H1 (cell line): ENCODE measurements at places on chromosomes 7 and 10.

GRCh38 chr7:13948019-13948801, 41.3 kb downstream of the ETV1 start:
- no peak for DNase-seq

GRCh38 chr7:69564454-69565417, 33.5 kb upstream of the AUTS2 start:
- no peak for DNase-seq

GRCh38 chr7:78576236-78576635, 777.7 kb downstream of the PHTF2 start:
- no peak for DNase-seq

DNA sequence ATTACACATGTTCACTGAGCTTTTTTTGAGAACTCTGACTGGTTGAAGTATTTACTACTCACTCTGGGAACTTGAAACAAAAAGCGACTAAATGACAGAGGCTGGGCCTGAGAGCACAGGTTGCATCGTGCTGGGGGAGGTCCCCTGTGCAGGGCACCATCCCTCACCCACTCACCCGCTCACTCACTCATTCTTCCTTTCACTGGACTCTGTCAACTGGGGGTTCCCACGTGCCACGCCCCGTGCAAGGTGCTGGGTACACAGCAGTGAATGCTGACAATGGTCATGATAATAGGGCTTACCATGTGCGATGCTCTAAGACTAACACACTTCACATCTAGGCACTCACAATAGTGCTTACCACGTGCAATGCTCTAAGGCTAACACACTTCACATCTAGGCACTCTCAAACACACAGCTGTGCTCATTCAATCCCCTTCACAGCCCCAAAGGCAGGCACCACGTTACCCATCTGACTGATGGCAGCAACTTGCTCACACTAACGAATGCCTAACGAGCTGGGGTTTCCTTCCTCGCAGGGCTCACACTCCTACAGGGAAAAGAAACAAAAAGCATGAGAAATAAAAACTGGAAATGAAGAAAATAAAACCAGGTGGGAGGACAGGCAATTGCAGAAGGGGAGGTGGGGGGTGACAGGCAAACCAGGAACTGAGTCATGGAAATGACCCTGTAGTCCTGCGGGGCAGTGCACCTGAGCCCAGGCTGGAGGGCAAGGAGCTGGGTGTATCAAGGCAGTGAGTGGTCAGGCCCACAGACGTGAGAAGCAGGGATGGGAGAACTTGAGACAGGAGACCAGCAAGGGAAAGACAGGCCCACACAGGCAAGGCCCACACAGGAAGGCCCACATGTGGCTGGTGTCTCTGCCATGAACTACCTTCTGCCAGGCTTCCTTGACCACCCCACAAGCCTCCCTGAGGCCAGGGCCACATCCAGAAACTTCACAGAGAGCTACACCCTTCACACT, 147.0 kb upstream of the FAM20C start:
- DNase-seq, result no peak

- no peak for DNase-seq
Measured at GRCh38 chr10:21337171-21337792, 188.2 kb downstream of the SKIDA1 start.

DNA sequence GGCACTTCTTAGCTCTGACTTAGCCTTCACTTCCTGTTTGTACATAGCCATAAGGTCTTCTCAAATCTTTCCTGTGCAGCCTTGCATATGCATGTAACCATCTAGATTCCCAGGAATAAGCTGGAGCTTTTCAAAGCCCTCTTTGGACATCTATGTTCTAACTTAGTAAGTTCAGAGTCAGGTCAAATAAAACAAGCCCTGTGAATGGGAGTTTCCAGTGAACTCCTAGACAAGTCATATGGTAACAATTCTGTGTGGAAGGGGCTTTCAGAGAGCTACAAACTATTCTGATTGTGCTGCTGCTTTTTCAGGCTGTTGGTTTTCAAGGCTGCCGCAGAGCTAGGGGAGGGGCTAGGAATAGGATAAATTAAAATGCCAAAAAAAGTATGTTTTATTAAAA, 208.4 kb upstream of the AKR1E2 start:
- DNase-seq, result no peak

DNA sequence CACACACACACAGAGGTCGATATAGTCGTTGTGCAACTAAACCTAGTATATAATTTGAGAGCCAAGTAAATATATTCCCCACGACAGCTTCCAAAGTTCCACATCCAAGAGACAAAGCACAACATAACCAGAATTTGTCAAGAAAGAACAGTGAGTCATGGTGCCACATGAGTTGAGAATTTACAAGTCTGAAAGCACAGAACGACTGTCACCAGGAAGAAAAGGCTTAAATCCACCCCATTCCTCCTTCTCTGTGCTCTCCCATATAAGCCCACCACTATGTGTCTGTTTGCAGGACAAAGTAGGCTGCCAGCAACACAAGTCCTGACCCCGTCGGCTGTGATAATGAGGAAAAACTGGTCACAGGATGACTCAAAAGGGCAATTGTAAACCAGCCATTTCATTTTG, 32.8 kb downstream of the GSAP start:
- DNase-seq, result no peak

GRCh38 chr7:24075426-24075810, 208.6 kb upstream of the NPY start:
- no peak for DNase-seq

DNA sequence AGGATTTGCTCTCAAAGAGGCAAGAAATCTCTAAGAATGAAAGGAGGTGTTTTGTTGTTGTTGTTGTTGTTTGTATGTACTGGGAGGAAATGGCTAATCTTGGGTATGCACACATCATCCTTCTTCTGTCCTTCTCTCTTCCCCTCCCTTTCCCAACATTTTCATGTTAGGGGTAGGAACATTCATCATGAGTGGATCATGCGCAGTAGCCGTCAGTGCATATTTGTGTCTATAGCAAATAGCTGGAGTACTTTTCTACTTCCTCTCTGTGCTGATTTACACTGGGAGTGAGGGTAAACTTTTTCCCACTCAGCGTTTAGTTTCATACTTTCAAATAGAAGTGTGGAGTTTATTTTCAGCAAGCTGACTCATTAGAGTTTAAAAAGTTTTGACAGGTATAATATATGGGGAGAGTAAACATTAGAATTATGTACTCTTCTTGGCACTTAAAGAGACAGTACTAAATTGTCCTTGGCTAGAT, 80.5 kb upstream of the PRKG1 start:
- no peak for DNase-seq

DNA sequence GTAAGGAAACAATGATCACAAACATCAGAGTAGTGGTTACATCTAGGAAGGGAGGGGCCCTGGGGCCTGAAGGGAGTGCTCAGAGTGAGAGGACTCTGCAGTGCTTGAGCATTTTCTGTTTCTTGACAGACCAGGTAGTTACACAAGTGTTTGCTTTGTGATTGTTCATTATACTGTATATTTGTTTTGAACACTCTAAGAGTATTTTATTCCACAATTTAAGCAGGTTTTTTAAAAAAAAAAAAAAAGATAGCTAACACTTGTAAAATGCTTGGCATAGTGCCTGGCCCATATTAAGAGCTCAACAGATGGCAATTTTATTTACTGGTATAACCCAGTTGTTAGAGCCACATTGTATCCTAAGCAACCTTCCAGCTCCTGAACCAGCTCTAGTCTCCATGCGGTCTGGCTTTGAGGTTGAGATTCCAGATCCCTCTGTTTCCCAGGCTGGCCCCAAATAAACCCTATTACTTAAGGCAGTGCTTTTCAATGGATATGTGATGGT, 20.1 kb upstream of the ATXN7L1 start:
- no peak for DNase-seq

DNA sequence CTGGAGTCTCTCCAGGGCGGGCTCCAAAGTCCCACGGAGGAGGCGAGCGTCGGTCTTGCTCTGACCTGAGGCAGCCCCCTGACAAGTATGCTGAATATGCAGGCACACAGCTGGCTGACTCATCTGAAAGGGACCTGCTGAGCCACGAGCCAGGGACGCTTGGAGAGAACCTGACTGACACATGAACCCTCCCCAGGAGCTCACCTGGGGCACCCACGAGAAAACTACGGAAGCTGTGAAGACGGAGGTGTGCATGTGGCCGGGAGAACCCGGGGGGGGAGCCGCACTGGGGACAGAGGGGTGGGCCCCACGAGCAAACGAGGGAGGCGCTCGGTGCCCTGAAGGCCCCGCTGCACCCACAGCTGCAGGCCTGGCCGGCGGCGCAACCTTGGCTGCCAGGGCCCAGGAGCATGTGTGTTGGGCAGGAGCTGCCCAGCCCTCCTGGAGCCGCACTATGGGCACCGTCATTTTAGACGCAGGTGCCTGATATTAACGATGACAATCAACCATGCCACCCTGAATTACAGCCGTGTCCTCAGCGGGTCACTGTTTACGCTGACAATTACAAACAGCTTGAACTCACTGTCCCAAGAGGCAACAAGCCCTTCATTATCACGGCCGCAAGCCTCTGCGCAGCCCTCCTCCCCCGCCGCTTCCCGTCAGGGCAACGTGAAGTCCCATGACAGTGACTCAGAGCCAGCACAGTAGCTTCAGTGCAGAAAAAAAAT, 64.7 kb downstream of the DIP2C start:
- DNase-seq, result peak; percentile 38

DNA sequence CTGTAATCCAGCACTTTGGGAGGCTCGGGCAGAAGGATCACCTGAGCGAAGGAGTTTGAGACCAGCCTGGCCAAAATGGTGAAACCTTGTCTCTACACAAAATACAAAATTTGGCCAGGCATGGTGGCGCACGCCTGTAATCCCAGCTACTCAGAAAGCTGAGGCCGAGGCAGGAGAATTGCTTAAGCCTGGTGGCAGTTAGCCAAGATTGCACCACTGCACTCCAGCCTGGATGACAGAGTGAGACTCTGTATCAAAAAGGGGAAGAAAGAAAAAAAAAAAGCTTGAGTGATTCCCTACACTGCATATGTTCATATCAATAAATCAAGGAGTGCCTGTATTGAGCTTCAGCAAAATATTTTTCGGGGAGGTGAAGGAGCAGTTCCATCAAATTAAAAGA, 45.8 kb upstream of the SRRM3 start:
- no peak for DNase-seq

- DNase-seq, result no peak
Measured at GRCh38 chr10:94240901-94241300, 121.8 kb downstream of the NOC3L start.

- no peak for DNase-seq
Measured at GRCh38 chr10:43137717-43138020, 576 bp upstream of the CSGALNACT2 start.

DNA sequence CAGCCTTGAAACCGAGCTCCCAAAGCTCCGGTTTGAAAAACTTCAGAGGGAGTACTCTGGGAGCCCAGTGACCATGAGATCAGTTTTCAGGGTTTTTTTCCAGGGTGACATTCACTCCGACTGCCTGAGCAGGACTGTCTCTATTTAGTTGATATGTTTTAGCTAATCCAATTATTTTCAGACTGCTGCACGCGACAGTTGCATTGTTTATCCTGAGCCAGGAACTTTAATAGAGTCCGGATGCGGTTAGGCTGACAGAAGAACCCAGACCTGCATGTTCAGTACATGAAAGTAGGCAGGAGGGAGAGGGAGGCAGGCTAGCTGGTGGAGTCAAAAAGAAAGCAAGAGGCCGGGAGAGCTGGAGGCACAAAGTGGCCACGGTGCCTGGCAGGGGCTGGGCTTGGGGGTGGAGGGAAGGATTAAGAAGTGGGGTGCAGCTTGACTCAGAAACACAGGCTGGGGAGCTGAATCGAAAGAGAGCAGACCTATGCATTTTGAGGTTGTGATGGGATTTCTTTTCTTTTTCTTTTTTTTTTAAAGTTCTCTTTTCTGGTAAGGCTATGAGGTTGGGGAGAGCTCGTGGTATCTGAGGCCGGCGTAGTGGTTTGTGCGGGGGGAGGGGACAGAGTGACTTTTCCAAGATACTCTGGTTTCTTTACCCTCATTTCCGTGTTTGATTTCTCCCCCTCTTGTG, 5.7 kb downstream of the GATA3 start:
- peak; percentile 51 for DNase-seq

GRCh38 chr10:99658622-99659030, 683 bp upstream of the ENTPD7 start:
- DNase-seq, result no peak

DNA sequence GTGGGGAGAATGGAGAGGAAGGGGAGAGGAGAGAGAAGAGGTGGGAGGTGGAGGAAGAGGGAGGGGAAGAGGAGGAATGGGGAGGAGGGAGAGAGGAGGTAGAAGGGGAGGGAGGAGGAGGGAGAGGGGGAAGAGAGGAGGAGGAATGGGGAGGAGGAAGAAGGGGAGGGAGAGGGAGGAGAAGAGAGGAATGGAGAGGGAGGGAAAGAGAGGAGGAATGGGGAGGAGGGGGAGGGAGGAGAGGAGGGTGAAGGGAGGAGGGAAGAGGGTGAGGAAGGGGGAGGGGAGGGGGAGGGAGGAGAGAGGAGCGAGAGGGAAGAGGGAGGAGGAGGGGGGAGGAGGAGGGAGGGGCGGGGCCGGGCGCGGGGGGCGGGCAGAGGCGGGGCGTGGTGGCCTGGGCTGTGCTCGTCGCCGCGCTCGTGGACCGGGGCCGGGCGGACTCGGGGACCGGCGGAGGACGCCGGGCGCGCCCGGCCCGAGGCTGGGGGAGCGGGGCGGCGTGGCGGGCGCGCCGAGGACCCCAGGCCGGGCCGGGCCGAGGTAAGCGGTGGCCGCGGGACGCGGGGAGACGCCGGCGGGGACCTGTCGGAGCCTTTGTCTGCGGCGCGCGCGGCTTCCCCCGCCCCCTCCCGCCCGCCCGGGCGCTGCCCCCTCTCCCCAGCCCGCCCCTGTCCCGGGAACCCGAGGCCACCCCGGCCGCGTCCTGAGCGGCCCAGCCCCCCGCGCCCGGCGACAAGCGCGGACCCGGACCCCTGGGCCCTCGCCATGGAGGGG, at the start of gene SLC29A4:
Gene SLC29A4, plus strand, starts transcription at position 401 of the 774 bp plus-strand sequence. CDS start 4,874 bp downstream, outside the sequence.
- DNase-seq, result no peak

- no peak for DNase-seq
Measured at GRCh38 chr10:124569623-124570470, 108.2 kb downstream of the LHPP start.

GRCh38 chr7:35420656-35421055, 166.8 kb upstream of the TBX20 start:
- no peak for DNase-seq

DNA sequence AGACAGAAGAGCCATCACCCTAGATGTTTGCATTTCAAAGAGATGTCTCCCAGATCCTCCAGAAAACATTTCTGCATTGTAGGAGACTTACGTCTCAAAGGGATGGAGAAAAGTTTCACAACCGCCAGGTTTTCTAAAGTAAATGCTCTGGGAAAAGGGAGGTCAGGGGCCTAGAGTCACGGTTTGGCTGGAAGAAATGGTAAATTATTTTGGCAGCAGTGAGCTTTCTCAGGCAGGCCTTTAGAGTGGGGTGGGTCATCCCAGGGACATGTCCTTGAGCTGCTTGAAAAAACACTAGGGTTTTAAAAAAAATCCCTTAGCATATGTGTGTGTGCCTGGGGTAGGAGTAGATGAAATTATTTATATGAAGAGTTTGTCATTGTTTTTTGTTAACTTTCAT, 728.8 kb downstream of the TYW1 start:
- no peak for DNase-seq

- no peak for DNase-seq
Measured at GRCh38 chr7:45181286-45181960, 23.8 kb downstream of the RAMP3 start.

DNA sequence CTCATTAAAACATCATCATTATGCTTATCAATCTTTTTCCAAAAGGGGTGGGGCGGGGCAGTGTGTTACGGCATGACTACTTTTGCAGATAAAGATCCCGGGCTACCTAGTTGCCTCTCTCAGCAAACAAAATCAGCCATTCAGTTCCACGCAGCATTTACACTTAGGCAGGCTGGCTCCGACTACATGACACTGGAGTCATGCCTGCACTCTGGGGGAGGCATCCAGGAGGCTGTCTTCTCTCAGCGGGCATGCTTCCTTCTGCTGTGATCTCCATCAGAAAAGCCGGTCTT, 193.9 kb upstream of the TCF7L2 start:
- DNase-seq, result no peak

GRCh38 chr10:119233821-119234220, 26.4 kb downstream of the GRK5 start:
- no peak for DNase-seq
